ENCODE measurements at places on chromosomes 13 and 19.

DNA sequence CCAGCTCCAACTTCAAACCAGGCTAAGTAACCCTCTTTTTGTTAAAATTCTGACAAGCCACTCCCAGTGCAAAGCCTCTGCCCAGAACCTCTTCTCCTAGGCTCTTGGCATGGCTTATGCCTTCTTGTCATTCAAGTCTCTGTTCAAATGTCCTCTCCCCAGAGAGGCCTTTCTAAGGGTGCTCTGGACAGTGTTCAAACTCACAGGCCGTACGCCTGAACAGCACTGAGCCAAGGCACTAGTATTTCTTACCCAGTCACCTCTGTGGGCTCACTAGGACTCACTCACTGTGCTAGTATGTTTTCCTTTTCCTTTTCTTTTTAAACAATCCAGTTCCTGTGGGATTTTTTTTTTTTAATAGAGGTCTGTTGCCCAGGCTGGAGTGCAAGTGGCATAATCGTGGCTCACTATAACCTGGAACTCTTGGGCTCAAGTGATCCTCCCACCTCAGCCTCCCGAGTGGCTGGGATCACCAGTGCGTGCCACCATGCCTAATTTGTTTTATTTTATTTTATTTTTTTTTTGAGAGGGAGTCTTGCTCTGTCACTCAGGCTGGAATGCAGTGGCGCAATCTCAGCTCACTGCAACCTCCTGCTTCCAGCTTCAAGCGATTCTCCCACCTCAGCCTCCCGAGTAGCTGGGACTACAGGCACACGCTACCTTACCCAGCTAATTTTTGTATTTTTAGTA is 2.3 kb upstream of the ASF1B start:
- DNase-seq = no peak

DNA sequence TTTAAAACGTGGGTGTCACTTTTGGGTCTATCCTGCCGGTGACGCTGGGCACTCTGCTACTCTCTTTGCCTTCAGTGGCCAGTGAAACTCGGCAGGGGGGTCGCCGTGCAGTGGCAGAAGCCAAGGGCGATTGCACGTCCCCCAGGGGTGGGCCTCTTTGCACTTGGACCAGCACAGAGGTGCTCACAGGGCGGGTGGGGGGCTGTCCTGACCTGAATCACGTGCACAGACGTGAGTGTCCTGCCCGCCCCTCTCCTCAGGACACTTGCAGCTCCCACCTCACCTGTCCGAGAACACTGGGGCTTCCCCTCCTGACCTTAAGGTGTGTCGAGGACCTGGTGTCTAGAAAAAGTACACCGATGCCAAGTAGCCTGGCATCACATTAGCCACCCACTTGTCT is 16.1 kb downstream of the COL4A1 start:
- no peak for DNase-seq

- DNase-seq = peak; percentile 47
Observed at GRCh38 chr13:46124531-46124966, 19.7 kb upstream of the CPB2 start.

GRCh38 chr13:73593199-73593765 is 534.5 kb downstream of the KLF5 start:
- DNase-seq = no peak

DNA sequence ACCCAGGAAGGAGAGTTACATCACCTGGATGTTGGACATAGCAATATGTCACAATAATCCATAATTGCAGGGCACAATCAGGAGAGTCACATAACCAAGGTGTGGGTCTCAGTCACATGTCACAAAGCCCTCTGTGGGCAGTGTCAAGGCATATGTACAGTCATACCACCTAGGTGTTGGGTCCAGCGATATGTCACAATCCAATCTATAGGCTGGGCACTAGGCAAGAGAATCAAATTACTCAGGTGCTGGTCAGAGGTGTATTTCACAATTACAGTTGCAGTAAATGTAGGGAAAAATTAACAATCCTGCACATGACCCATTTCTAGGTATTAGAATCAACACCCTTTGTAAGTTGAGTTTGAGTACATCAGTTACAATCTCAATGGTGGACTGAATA is 126.2 kb upstream of the ZNF91 start:
- no peak for DNase-seq

DNA sequence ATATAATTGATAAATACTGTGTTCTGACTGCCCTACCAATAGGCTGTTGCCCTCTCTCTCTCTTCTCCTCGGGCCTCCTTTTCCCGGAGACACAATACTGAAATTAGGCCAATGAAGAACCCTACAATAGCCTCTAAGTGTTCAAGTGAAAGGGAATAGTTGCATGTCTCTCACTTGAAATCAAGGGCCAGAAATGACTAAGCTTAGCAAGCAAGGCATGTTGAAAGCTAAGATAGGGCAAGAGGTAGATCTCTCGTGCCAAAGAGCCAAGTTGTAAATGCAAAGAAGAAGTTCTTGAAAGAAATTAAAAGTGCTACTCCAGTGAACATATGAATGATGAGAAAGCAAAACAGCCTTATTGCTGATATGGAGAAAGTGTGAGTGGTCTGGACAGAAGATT is 13.3 kb downstream of the KATNAL1 start:
- DNase-seq = no peak

DNA sequence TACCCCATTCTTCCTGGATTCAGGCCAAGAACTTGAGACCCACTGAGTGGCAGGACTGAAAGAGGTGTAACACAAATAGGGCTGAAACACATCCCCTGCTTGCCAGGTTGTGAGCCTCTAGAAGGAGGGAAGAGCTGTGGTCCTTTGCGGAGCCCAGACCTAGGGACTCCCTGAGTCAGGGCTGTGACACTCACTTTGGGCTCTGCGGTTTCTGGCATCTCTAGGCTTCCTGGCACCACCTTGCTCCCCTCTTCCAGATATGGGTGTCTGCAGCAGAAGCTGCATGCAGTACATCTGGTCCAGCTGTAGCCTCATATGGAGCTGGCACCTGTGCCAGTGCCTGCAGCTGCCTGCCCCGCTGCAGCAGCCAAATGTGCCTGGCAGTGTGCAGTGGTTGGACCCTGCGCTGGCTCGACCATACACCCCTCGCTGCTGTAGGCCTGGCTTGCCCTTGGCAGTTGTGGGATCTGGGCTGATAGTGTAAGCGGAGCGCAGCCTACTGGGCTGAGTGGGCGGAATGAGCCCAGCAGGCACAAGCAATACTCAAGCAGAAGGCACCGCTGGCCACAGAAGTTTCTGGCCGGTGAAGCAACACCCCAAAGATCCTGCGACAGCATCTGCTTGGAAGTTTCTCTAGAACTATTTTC is 290.4 kb downstream of the SLITRK6 start:
- DNase-seq = no peak

DNA sequence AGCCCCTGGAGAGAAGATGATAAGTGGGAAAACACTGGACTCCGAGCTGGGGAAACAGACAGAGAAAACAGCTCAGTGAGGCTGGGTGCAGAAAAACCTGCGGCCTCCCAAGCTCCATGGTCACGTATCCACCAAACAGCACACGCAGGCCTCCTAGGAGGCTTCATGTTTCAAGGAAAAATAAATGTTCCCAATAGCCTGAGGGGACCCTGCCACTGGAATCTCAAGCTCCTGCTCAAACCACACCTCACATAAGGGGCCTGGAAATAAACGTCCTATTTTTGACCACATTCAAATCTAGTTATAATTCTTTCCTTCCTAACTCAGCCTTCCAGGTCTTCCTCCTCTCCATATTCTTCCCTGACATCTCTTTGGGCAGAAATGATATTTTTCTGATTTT is 225.7 kb downstream of the ABCC4 start:
- no peak for DNase-seq

GRCh38 chr13:49629947-49630346 is 1.6 kb downstream of the ARL11 start:
- no peak for DNase-seq

- peak; percentile 96 for DNase-seq
Observed at GRCh38 chr19:10478903-10479384, 24.2 kb downstream of the KEAP1 start.

DNA sequence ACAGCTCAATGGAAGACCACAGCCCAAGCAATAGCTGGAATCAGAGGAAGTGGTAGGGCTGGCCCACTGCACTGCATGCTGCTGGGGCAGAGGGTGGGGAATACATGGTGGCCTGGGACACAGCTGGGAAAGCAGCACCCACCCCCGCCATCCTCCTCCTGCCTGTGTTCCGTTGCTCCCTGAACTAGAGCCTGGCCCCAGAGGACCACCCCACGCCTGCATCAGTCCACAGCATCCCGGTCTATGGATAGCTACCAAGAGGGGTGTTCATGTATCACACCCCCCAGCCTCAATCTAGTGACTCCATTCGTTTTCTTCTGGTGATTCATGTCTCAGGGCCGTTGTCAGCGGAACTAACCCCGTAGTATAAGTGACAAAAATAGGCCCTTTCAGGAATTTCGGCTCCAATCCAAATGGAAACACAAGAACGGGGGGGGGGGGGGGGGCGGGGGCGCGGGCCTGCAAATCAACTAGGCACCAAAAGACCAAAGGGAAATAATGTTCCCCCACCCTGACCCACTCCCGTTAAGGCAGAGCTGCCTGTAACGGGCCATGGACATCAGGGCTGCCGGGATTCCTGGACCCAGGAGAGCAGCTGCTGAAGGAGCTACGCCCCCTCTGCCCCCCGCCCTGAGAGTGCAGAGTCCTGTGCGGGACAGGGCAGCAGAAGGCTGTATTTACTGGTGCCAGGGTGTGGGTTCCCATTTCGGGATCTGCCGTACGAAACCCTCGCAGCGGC is 18.9 kb upstream of the EPHX3 start:
- no peak for DNase-seq

GRCh38 chr13:88925954-88926353 is 1254.8 kb downstream of the SLITRK5 start:
- DNase-seq = no peak

DNA sequence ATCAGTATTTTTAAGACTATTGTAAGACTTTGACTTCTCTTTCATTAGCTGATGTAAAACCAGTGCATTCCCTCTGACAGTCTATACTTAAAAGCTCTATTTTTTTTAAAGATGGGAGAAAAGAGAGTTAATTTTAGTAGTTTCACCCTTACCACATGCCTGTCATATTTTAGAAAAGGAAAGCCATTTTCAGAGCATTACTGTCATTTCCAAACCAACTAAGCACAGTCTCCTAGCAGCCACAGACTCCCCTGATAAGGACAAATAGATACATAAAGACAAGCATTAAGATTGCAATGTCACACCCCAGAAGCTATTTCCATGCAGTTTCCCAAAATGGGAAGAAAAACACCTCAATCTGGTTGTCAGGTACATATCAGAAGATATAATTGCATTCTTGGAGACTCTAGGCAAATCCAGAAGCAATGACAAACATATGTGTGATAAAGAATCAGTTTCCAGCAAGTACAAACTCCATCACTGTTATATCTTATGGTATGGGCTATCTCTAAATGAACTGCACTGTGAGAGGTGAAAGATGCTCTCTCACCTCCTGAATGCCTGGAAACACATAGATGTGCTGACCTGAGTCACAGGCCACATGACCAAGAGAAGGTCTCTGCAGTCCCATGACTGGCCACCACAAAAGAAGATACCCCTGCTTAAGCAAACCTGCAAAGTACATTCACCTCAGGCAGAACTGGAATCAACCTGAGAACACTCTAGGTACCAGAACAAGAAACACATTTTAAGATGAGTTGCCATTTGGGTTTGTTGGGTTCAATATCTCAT is 303.3 kb downstream of the POU4F1 start:
- DNase-seq = no peak

DNA sequence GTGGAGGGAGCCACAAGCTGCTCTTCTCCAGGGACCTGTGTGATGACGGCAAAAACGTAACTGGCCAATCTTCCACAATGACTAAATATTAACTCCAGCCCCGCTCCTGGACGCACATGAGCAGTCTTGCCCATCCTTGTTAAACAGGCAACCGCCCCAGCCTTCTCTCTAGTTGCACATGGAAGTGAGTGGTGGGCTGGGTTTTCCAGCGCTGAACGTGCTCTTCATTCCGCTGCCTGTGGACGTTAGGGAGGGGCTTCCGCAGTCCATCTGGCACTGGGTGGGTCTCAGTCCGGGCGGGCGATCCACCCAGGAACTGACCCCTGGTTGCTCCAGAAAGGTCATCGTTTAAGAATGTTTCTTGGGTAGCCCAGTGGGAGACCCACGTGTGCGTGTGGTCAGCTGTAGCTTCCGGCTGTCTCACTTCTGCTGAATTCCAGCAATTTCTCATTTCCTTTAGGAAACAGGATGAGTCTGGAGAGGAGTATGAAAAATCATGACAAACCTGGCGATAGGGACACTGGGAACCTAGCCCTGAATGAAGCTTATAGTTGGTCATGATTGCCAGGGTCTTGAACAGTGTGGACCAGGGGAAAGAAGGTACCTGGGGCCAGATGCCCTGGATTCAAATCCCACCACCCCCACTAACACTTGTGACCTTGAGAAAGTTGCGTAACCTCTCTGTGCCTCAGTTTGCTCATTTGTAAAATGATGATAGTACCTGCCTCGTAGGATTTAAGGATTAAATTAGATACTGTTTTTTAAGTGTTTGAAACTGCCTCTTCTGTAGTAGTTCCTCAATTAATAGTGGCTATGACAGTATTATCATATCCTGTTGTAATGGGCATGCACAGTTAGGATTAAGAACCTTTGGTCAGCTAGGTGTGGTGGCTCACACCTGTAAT is 92.6 kb downstream of the SIPA1L3 start:
- DNase-seq = no peak

- no peak for DNase-seq
Observed at GRCh38 chr13:41751277-41751676, 209.6 kb downstream of the VWA8 start.

- DNase-seq = no peak
Observed at GRCh38 chr19:33274663-33275558, 27.4 kb downstream of the CEBPA start.

DNA sequence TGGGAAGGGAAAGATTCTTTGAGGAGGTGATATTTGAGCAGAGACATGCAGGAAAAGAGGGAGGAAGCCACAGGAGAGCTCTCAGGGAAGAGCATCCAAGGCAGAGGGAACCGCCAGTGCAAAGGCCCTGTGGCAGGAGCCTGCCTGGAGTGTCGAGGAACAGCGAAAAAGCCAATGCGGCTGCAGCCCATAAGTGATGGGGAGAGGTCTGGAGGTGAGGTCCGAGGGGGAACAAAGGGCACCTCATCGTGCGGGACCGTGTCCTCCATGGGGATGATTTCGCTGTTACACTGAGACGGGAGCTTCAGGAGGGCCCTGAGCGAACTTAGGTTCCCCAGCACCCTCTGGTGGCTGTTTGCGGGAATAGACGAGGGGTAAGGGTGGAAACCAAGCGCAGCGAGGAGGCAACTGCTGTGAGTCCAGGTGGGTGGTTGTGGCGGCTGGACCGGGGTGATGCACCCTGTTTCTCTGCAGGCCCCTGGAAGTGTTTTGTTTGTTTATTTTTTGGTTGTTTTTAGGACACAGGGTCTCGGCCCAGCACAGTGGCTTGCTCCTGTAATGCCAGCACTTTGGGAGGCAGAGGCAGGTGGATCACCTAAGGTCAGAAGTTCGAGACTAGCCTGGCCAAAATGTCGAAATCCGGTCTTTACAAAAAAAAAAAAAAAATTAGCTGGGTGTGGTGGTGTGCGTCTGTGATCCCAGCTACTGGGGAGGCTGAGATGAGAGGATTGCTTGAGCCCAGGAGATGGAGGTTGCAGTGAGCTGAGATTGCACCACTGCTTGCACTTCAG is 5.9 kb upstream of the EHD2 start:
- DNase-seq = peak; percentile 65

- DNase-seq = no peak
Observed at GRCh38 chr19:40689339-40690049, 957 bp downstream of the NUMBL start.

- DNase-seq = no peak
Observed at GRCh38 chr13:27559719-27560118, 60.6 kb downstream of the LNX2 start.

Measured in MV-4-11 (cell line).